ENCODE measurements at places on chromosomes 2 and 18.

GRCh38 chr2:160538559-160539355, 45.1 kb upstream of the RBMS1 start:
- DNase-seq: no peak

DNA sequence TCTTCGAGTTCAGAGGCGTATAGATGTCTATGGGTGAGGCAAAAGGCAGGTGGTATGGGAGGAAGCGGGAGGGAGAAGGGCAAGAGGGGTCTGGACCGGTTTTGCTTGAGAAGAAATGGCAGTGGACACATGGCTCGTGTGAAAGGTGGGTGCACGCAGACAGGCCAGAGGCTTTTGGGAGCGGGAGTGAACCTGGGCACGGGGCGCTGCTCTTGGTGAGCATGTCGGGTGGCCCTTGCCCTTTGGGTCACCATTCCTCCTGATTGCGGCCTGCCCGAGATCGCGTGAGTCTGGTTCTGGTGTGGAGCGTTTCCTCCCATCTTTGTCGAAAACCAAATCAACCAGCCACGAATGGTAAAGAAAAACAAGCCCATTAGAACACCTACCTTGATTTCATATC, 12.6 kb downstream of the LDLRAD4 start:
- no peak for DNase-seq

- no peak for DNase-seq
Observed at GRCh38 chr2:199862788-199863187, 11.8 kb upstream of the FTCDNL1 start.

DNA sequence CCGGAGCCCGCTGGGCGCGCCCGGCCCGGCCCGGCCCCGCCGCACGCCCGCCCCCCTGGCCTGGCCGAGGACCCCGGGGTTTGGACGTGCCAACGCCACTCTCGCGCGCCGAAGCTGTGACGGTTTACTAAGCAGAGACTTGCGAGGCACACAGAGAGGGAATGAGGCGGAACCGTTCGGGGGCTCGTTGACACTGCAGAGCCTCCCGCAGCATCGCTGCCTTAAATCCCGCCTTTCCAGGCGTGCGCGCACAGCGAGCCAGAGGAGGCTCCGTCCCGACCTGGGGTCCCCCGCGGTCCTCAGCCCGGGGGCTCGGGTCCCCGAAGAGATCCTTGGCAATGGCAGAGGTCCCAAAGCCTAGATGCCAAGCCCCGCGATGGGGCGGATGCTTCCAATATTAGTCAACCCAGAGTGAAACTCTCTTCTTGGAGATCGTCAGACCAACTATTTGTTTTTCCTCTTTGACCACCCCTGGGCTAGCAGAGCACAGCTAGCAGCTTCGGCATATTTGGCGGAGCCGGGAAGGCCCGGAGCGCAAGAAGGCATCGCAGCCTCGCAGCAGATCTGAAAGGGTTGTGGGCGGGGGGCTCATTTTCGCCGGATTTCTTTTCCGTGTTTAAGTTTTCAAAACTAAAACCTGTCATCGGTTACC, at the start of gene ZNF385B:
ZNF385B (minus strand) TSS at position 197 of the 652 bp plus-strand sequence.
- no peak for DNase-seq

DNA sequence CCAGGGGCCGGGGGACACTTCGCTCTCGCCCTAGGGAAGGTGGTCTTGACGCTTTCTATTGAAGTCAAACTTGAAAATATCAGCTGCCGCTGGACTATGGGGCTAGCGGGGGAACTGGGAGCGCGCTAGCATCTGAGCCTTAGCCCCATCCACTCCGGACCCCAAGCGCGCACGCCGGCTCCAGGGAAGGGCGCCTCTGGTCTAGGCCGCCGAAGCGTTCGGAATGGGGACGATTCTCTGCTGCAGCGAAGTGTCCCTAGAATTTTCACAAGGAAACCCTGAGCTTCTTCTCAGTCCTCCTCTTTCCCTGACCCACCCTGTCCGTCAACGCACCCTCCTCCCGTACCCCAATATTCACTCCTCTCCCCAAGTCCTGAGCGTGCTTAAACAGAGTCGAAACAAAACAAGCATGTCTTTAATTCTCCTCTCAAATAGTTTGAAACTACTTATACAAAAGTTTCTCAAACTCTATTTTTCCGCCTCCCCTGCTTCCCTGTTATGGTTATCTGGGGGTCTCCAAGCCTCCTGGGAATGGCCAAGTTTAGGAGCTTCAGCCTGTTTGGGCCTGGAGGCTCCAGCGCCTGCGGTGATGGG, 5.0 kb downstream of the RAX start:
- DNase-seq: no peak

- DNase-seq: peak; percentile 11
Observed at GRCh38 chr2:190714958-190715357, 66.1 kb downstream of the NAB1 start.

Data from kidney glomerular epithelial cell (primary cell).